ENCODE measurements at places on chromosomes 1 and 21.

- DNase-seq: no peak
These were observed 132.5 kb upstream of the CACHD1 start for GRCh38 chr1:64337475-64337874.

- DNase-seq: no peak
These were observed 11.9 kb downstream of the RPS6KA1 start for GRCh38 chr1:26541431-26541815.

- no peak for DNase-seq
These were observed 2.7 kb downstream of the EVA1B start for GRCh38 chr1:36320767-36321118.

- no peak for DNase-seq
These were observed 7.1 kb upstream of the ZNF697 start for GRCh38 chr1:119655154-119655553.

DNA sequence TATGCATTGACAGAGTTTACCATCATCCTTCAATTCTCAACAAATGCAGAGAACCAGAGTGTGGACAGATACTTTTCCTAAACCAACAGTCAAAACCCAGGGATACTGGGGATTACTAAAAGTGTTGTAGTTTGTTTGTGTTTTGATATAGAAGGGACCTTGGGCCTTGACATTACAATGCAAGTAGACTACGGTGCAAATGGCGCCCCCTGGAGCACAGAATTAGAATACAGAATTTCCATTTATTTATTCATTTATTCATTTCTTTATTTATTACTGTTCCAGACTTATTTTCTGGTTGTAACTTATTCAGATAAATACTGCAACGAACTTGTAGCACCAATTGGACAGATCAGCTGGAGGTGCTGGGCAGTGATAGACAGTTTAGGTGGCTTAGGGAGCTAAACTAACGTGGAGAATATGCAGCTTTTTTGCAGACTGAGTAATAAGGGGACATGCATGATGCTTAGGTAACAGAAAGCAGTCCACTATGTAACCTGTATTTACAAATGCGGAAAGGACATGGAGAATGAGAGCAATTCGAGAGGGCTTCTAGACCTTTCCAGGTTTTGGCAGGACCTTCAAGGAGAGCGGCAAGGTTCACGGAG is 42.6 kb downstream of the KIRREL1 start:
- DNase-seq: no peak

GRCh38 chr1:156295391-156295947 is at the start of gene GLMP:
TSS of gene GLMP (minus strand) at chr1:156295679. CDS start at chr1:156295645, 34 bp downstream.
- DNase-seq: no peak

- no peak for DNase-seq
These were observed 5.7 kb upstream of the TMEM240 start for GRCh38 chr1:1545946-1546737.
